ENCODE measurements at places on chromosomes 5 and 9.

- DNase-seq: no peak
Measured at GRCh38 chr9:85713897-85714296, 27.9 kb downstream of the AGTPBP1 start.

DNA sequence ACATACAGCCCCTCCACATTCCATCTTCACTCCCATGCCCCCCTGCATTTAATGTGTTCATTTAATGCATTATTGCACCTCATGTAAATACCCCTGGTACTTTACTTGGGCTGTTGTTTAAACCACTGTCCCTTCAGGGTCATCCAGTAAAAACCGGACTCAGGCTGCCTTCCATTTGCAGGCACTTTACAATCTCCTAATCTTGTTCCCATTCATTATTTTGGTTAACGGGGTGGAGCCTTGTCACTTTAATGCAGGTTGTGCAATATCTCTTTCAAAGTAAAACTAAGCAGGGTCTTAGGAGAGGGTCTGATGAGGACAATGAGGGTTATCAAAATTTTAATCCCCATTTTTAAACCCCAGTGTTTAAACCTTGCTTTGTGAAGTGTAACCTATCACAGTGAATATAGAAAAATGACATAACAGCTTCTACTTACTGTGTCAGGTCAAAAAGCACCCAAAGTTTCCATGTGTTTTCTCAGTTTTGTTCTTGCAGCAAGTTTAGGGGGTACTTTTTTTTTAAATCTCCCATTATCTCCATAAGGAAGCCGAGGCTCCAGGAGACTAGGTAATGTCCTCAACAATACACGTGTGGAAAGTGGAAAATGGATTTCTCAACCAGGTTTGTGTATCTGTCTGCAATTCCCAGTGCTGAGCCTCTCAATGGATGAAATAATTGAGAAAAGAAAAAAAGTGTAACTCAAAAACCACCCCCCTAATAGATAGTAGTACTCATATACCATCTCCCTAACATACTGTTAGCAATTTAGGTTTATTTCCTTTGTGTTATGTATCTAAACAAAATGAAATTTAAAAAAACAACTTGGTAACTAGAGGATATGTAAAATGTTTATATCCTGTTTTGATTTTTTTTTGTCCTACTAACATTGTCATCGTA, 54.2 kb upstream of the SPRY4 start:
- no peak for DNase-seq

DNA sequence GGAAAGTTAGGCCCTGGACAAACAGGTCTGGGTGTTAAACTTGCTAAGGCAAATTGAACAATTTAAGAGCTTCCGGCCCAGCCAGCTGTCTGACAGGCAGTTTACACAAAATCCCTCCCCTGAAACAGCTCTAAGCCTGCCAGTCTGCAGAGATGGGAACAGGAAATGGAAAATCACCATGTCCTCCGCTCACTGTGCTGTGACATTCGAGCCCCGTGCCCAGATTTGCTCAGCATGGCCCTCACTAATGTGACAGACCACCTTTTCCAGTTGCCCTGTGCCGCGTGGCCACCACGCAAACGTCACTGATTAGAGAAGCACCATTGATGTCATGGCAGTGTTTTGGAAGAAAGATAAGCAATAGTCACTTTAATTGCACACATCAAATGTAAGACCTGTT, 41.0 kb downstream of the CCNJL start:
- peak; percentile 52 for DNase-seq

DNA sequence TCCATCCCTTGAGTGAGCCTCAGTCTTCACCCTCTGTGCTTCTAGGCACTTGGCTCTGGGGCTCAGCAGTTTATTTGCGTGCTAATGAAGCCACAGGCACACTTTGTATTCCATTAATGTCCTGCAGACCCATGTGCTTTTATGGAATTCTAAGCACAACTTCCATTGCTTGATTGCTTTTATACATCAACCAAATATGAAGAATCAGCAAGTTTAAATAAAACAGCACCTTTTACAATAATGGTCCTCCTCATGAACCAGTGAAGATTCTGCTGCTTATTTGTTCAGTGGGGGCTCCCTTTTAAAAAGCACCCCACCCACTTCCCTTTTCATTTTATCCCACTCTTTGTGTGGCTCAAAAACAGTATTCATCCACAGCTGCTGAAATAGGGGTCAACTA, 60.2 kb downstream of the DCP2 start:
- no peak for DNase-seq

DNA sequence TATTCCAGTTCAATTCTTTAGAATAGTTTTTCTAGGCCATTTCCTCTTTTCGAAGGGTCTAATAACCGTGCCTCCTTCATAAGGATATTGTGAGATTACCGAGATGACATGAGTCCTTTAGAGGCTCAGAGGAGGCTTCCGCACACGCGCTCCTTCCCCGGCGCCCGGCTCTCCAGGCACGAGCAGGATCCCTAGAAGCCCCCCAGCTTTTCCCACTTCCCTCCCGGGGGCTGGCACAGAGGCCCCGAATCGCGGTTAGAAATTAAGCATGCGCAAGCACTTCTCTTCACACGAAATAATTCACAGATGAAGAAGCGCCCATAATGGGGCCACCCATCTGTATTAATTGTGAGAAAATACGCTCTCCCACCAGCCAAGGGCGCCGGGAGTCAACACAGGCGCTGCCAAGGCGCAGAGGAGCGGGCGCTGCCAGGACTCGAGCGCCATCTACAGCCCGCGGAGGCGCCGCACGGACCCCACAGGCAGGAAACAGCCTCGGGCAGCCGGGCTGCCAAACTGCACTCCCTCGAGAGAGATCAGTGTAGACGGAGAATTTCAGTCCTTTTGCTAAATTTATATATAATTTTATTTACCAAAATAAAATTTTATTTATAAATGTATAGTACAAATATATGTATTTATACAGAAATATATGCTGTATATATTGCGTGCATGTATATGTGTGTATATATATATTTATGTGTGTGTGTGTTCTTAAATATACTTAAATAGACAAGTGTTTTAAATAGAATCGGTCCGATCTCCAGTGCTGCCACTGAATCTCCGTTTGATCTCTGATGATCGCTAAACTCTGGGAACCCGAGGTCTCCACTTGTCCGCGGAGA, 258.1 kb upstream of the NFIL3 start:
- DNase-seq: peak; percentile 85

- DNase-seq: no peak
Measured at GRCh38 chr5:37899037-37899436, 59.2 kb upstream of the GDNF start.

- DNase-seq: no peak
Measured at GRCh38 chr9:4603830-4604229, 58.3 kb upstream of the PLPP6 start.

DNA sequence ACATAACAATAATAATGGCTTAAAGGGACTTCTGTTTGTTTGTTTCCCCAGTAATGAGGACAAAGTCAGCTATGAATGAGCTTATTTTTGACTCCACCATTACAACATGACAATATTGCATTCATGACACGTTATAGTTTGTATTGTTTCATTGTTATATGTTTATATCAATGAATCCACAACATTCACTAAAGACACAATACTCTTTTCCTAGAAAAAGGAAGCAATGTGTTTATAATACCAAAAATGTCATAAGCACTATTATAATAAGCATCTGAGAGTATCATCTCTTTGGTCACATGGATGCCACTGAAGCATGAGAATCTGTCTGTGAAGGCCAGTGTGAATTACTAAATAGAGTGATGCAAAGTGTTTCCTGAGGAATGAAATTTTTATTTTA, 1026.9 kb upstream of the C9orf72 start:
- DNase-seq: no peak

- DNase-seq: no peak
Measured at GRCh38 chr5:57174128-57174889, 450 bp downstream of the GPBP1 start.

DNA sequence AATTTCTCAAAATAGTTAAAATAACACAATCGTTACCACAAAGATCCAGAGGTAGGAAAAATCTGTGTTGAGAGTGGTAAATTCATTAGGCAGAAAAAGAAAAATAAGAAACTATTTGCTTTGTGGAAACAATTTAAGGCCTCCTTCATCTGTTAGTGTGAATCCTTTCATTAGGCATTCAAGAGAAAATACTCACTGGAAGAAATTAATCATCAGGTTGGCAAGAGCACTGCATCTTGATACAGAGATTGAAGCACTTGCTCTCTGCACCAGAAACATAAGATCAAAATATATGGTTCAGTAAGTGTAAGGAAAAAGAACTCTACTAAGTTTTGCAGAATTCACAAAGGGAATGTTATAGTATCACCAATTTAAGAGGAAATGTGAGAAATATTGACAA, 44.4 kb downstream of the TTC39B start:
- no peak for DNase-seq

DNA sequence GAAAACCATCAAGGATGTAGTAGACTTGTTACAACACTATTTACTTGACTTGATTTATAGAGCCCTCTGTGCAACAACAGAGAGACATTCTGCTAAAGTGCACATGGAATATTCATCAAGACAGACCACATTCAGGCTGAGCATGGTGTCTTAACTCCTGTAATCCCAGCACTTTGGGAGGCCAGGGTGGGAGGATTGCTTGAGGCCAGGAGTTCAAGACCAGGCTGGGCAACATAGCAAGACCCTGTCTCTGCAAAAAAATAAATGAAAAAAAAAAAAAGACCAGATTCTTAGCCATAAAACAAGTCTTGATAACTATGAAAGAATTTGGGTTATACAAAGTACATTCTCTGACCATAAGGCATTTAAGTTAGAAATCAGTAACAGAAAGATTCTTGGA, 25.3 kb downstream of the DENND4C start:
- no peak for DNase-seq

- no peak for DNase-seq
Measured at GRCh38 chr5:154647761-154648145, 107.4 kb upstream of the LARP1 start.

DNA sequence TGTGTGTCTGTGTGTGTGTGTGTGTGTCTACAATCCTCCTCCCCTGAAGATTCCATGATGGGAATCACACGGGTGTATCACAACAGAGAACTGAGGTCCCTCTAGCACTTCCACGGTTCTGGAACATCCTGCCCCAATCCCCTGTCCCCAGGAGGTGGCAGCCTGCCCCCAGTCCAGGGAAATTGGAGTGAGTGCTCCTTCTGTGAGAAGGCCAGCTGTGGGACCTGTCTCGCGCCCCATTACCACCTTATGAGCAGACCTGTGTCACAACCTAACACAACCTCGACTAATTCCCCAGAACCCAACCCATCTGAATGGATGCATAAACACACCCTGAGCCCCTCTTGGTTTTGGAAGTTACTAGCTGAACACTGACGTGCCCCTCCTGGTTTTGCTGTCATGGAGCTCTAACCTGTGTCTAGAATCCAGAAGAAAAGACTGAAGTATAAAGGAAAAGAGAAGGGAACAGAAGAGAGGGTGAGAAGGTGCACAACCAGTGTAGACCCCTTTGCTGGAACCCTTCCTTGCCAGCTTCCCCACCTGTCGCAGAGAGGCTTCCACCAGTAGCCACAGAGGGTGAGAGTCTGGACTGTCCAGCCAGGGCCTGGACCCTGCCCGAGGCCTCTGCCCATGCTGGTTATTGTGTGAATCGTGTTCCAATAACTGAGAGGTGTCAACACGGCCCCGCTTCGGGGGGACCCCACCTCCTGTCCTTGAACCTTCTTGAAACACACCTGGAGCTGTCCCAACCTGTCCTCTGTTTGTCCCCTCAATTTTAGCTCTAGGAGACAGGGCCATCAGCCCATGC, 3.4 kb downstream of the BTNL9 start:
- no peak for DNase-seq

- no peak for DNase-seq
Measured at GRCh38 chr5:176533894-176534611, 3.1 kb downstream of the RNF44 start.

GRCh38 chr5:141875795-141876627, 2.2 kb downstream of the PCDH1 start:
- no peak for DNase-seq

GRCh38 chr5:95916687-95917085, 45.0 kb downstream of the ELL2 start:
- no peak for DNase-seq

GRCh38 chr5:57550132-57550531, 67.5 kb upstream of the ACTBL2 start:
- DNase-seq: no peak

- peak; percentile 70 for DNase-seq
Measured at GRCh38 chr9:131478421-131478868, 24.3 kb upstream of the POMT1 start.

- no peak for DNase-seq
Measured at GRCh38 chr5:175709276-175709781, 51.5 kb downstream of the HRH2 start.

- no peak for DNase-seq
Measured at GRCh38 chr5:148849461-148849860, 23.1 kb downstream of the ADRB2 start.

GRCh38 chr5:66277981-66278380, 133.9 kb downstream of the SREK1 start:
- DNase-seq: no peak

GRCh38 chr9:73199448-73199847, 47.8 kb downstream of the ANXA1 start:
- no peak for DNase-seq

GRCh38 chr5:8576178-8576577, 707.2 kb downstream of the MTRR start:
- no peak for DNase-seq

- peak; percentile 58 for DNase-seq
Measured at GRCh38 chr9:110996436-110997220, 41.6 kb downstream of the LPAR1 start.

- no peak for DNase-seq
Measured at GRCh38 chr9:110206389-110206788, 1.6 kb downstream of the C9orf152 start.

- peak; percentile 71 for DNase-seq
Measured at GRCh38 chr9:95313010-95313498, 4.5 kb downstream of the FANCC start.

DNA sequence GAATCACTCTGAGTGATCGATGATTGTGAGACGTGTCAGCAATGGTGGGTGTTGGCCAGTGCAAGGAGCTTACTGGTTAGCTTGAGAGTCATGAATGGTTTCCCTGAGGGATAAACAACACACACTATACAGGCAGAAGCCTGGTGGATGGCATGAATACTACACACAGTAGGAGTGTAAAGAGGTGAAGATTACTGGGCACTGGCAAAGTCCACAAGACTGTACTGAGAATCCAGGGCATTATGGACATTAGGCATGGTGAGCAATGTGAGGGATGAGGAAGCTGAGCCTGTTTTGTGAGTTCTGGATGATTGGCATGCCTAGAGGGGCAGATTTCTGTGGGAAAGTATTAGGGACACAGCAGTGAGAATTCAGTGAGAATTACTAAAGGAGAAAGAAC, 71.3 kb downstream of the KDM4C start:
- DNase-seq: no peak
